ENCODE measurements at places on chromosomes 7 and 10.
A peak's percentile ranks its signal among the peaks of the same experiment; 100 is the strongest.

GRCh38 chr7:74029991-74030415 lies 2.0 kb downstream of the ELN start:
- H3K27me3 ChIP-seq: peaks cover 45% of the 10 kb centered on the region
- peaks cover 8% of the 10 kb centered on the region for H3K4me1 ChIP-seq
- no peaks in the 10 kb centered on the region for H3K36me3 ChIP-seq
- H3K4me3 ChIP-seq: no peak overlapping the region

GRCh38 chr7:871900-872537 lies 4.3 kb upstream of the GET4 start:
- H3K4me3 ChIP-seq: no peak overlapping the region
- no peaks in the 10 kb centered on the region for H3K27me3 ChIP-seq
- peaks cover 21% of the 10 kb centered on the region for H3K4me1 ChIP-seq

- H3K36me3 ChIP-seq: peaks cover 14% of the 10 kb centered on the region
- peak overlapping the region; percentile 34 for H3K27ac ChIP-seq
- no peaks in the 10 kb centered on the region for H3K27me3 ChIP-seq
- H3K4me3 ChIP-seq: no peak overlapping the region
Measured at GRCh38 chr10:124636271-124636995, 107.7 kb downstream of the FAM53B start.

DNA sequence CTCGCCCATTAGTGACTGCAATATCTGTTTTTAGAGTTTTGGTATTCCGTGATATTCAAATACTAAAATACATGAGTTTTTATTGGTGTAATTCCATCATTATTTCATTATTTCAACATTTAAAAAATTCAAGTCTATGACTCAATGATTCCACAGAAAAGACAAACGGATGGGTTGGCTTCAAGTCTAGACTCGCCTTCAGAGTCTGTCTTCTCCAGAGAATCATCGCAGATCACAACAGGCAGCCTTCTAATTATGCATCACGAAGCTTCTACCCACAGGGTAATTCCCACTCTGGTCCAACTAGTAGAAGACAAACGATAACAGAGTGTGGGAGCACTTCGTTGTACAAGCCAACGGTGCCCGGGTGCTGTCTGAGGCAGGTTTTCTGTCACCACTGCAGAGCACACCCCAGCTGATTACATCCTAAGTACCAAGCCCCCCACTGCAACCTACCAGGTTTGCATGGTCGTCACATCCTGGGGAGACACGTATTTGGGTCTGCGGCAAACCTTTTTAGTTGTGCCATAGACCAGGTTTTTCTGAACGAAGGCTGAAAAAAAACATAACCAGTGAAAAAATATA lies 28.9 kb downstream of the PARP12 start:
- no peak overlapping the region for H3K4me3 ChIP-seq
- no peak for DNase-seq
- H3K36me3 ChIP-seq: peaks cover 30% of the 10 kb centered on the region
- H3K27me3 ChIP-seq: no peaks in the 10 kb centered on the region
- peaks cover 15% of the 10 kb centered on the region for H3K4me1 ChIP-seq
- no peak overlapping the region for H3K27ac ChIP-seq

GRCh38 chr10:132957981-132958882 lies 15.9 kb upstream of the CFAP46 start:
- DNase-seq: no peak
- peaks cover 15% of the 10 kb centered on the region for H3K4me1 ChIP-seq
- peaks cover 10% of the 10 kb centered on the region for H3K27me3 ChIP-seq

DNA sequence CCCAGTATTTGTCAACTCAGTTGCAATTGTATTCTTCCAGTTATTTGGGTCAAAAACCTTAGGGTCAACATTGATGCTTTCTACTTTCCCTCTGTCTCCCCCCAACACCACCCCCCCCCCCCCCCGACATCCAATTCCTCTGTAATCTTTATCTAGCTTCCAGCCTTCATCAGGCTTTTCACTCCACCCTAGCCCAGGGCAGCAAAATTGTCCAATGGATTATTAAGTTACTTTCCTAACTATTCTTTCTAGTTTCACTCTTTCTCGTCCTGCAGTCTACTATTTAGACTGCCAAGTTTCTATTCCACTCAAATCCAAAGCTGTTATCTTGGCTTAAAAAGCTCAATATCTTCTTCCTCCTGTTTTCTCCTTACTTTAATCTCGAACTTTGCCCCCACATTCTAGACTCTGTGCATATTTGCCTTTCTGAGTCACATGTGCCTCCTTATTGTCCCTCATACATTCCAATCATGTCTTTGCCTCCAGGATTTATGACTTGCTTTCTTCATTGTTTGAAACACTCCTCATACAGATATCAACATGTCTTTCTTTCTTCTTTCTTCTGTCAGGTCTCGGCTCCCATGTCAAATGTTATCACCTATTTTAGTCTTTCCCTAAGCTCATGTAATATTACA lies 196.6 kb upstream of the TMEM196 start:
- no peak for DNase-seq
- H3K36me3 ChIP-seq: no peaks in the 10 kb centered on the region
- no peak overlapping the region for H3K27ac ChIP-seq

- DNase-seq: no peak
- peaks cover 3% of the 10 kb centered on the region for H3K4me1 ChIP-seq
- H3K27ac ChIP-seq: no peak overlapping the region
- no peaks in the 10 kb centered on the region for H3K27me3 ChIP-seq
Measured at GRCh38 chr7:107286751-107287621, 118.2 kb downstream of the HBP1 start.
